Ureter (tissue), 1 donor: ENCODE measurements at places on chromosomes 4 and X. TPM values are rescaled to one million over a fixed set of nuclear protein-coding genes. Genes with fewer than 3 reads are reported as not detected.

CT45A5 gene
- not detected for total RNA-seq

GJB1 gene
- total RNA-seq = 4.1 TPM

RAB41 gene
- total RNA-seq = not detected

TEX13B gene
- total RNA-seq = not detected

FAM9B gene
- total RNA-seq = 0.65 TPM

CENPVL1 gene
- total RNA-seq = not detected

- DNase-seq = no peak
Measured at GRCh38 chrX:150375243-150375770, 12.2 kb downstream of the MAMLD1 start.

DNA sequence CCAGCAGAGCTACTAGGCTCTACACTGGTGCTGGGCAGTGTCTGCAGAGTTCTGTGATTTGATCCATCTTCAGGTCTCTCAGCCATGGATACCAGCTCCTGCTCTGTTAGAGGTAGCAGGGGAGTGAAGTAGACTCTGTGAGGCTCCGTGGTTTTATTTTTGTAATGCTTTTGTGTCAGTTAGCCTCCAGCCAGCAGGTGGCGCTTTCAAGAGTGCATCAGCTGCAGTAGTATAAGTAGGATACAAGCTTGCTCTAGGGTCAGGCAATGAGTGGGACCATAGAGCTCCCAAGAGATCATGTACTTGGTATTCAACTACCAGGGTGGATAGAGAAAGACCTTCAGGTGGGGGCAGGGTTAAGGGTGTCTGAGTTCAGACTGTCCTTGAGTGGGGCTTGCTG, 362.5 kb upstream of the TRAM1L1 start:
- DNase-seq = no peak

DNA sequence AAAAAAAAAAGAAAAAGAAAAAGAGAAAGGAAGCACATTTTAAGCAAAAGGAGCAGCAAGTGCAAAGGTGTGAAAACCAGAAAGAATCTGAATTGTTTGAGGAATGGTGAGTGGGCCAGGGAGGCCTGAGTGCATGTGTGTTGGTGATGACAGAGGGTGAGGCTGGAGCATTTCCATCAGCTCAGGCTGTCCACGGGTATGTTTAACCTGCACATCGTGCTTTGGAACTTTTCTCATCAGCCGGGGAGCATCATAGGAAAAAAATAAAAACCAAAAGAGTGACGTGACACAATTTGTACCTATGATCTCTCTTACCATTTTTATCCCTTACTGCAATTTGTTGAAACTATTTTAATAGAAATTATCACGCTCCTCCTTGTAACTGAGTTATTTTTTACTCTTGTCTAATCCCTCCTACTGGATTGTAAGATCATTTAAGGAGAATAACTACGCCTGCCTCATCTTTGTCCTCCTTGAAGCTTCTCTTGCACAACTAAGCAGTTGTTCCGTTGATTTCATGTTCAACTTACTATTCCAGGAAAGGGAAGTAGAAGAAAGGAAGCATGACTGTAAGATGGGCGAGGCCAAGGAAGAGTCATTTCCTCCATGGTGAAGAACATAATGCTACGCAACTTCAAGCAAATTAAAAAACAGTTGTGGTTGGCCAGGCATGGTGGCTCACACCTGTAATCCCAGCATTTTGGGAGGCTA, 7.0 kb downstream of the PALLD start:
- no peak for DNase-seq

DNA sequence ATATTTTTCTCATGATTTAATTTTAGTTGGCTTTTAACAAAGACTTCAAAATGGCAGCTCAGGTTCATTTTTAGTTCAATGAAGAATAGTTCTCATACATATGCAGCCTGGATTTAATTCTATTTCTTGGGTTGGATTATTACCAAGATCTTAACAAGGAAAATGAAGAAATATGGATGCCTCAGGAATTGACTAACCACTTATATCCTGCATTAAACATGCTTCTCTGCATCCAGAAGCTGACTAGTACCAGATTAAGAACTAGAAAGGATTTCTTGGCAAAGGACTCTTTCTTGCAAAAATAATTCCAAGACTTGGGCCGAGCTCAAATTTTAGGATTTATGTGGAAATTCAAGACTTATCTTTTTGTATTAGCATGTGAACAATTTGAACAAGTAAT, 5.6 kb upstream of the KLHL2 start:
- no peak for DNase-seq

- no peak for DNase-seq
Measured at GRCh38 chrX:120144178-120144844, 14.1 kb upstream of the RHOXF2 start.

- DNase-seq = no peak
Measured at GRCh38 chr4:151430740-151431457, 21.9 kb downstream of the FHIP1A start.

- DNase-seq = no peak
Measured at GRCh38 chr4:47662975-47663374, 174.9 kb downstream of the CORIN start.

- DNase-seq = no peak
Measured at GRCh38 chr4:122537388-122538135, 81.0 kb upstream of the IL2 start.

- DNase-seq = no peak
Measured at GRCh38 chr4:174213731-174214100, 69.8 kb downstream of the FBXO8 start.

DNA sequence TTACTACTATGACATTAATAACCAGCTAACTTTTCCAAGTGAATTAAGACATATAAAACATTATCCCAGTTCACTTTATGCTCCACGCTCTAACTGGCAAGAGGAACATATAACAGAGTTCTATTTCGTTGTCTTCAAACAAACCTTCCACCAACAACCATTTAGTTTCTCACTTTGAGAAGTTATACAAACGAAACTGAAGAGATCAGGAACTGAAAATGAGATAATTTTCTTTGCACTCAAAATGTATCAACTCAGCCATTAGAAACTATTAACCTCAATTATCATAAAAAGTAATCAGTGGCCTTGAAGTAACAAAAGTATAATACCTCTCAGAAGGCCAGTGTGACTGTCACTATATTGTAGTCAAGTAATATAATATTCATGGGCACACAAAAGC, 70.1 kb downstream of the CHM start:
- DNase-seq = no peak

- DNase-seq = no peak
Measured at GRCh38 chrX:32397562-32398216, 813.7 kb downstream of the DMD start.

GRCh38 chr4:1130316-1131186, 17.2 kb upstream of the RNF212 start:
- DNase-seq = peak; percentile 76

DNA sequence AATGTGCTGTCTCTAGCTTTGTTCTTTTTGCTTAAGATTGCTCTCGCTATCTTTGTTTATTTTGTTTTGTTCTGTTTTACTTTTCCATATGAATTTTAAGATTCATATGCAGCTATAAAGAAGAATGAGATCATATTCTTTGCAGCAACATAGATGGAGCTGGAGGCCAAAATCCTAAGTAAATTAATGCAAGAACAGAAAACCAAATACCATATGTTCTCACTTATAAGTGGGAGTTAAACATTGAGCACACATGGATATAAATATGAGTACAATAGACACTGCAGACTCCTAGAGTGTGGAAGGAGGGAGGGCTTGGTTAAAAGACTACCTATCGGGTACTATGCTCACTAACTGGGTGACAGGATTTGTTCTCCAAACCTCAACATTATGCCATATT, 237.8 kb downstream of the TRAM1L1 start:
- no peak for DNase-seq

DNA sequence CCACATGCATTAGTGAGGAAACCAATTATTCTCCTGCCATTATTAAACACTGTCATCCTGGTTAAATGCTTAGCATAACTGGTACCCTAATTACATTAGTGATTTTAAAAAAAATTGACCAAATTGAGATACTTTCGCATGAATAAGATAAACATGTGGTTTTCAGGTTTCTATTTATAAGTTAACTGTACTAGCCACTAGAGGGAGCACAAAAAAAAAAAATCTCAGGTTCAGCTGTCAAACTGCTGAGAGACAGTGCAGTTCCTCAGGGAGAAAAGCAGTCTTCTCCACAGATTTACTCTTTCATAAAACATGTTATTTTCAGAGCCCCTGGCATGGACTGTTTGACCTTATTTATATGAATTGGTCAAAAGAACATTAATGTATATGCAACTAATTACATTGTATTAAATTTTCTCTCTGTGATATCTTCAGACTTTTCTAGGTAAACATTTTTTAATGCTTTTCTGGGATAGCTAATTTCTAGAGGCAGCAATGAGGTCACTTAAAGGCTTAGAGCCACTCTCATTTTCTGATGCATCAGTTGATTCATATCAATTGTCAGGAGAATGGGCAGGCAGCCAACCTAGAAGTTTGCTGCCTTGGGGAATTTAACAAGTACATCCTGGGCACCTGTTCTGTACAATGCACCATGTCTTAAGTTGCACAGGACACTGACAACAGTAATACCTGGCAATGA, 167.5 kb downstream of the CDS1 start:
- no peak for DNase-seq

DNA sequence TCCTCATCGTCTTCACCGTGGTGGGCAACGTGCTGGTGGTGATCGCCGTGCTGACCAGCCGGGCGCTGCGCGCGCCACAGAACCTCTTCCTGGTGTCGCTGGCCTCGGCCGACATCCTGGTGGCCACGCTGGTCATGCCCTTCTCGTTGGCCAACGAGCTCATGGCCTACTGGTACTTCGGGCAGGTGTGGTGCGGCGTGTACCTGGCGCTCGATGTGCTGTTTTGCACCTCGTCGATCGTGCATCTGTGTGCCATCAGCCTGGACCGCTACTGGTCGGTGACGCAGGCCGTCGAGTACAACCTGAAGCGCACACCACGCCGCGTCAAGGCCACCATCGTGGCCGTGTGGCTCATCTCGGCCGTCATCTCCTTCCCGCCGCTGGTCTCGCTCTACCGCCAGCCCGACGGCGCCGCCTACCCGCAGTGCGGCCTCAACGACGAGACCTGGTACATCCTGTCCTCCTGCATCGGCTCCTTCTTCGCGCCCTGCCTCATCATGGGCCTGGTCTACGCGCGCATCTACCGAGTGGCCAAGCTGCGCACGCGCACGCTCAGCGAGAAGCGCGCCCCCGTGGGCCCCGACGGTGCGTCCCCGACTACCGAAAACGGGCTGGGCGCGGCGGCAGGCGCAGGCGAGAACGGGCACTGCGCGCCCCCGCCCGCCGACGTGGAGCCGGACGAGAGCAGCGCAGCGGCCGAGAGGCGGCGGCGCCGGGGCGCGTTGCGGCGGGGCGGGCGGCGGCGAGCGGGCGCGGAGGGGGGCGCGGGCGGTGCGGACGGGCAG, 792 bp downstream of the ADRA2C start:
- DNase-seq = no peak

GRCh38 chr4:53763813-53764597, 172.7 kb upstream of the LNX1 start:
- DNase-seq = no peak

- DNase-seq = no peak
Measured at GRCh38 chr4:81698538-81699296, 227.0 kb upstream of the RASGEF1B start.
